ENCODE measurements at places on chromosomes 1 and 21.

GRCh38 chr1:162293073-162293692 lies 83.5 kb downstream of the SPATA46 start:
- H3K4me1 ChIP-seq: no peaks in the 10 kb centered on the region
- H3K27me3 ChIP-seq: peaks cover 79% of the 10 kb centered on the region
- no peak for DNase-seq
- no peak overlapping the region for H3K4me3 ChIP-seq

DNA sequence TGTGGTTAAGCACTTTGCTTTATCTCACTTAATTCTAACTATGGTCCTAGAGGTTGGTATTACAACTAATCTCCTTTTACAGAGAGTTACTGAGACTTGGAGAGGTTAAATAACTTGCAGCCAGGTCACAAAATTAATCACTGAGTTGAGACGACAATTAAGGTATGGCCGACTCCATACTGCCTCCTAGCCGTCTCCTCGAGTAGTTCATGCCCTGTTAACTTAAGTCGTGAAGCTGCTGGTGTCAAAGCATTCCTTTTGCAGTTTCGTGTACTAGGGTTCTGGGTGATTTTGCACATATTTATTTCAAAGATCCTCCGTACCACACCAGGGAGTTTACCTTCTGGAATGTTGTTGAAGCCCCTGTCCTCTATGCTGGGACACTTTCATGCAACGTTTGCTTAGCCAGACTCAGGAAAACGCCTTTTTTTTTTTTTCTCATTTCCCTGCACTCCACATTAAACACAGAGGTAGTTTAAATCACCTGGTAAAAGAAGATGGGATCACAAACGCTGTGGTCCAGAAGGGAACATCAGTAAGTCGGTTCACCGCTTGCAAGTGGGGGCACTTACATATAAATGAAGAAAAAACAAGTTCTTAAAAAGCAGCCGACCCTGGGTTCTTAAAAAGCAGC lies 570 bp upstream of the NEK7 start:
- DNase-seq: peak; percentile 73
- H3K27me3 ChIP-seq: no peaks in the 10 kb centered on the region
- H3K36me3 ChIP-seq: peaks cover 29% of the 10 kb centered on the region
- H3K4me3 ChIP-seq: peak overlapping the region; percentile 96

DNA sequence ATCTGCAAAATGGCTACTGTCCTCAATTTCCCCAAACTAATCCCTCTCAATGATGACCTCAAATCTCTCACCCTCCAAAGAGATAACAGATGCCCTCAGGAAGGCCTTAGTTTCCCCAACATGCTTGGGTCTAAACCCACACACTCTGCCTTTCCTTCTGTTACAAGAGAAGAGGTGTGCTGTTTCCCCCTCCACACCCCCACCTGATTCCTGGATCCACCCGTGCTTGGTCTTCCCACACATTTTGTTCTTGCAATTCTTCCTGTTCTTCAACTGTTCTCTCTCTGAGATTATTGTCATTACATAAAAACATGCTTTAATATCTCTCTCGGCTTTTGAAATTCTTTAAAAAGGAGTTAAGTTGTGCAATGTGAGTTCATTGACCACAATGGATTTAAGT lies 5.7 kb upstream of the CBR3 start:
- peak overlapping the region; percentile 66 for H3K4me3 ChIP-seq
- no peak for DNase-seq
- peaks cover 17% of the 10 kb centered on the region for H3K4me1 ChIP-seq

DNA sequence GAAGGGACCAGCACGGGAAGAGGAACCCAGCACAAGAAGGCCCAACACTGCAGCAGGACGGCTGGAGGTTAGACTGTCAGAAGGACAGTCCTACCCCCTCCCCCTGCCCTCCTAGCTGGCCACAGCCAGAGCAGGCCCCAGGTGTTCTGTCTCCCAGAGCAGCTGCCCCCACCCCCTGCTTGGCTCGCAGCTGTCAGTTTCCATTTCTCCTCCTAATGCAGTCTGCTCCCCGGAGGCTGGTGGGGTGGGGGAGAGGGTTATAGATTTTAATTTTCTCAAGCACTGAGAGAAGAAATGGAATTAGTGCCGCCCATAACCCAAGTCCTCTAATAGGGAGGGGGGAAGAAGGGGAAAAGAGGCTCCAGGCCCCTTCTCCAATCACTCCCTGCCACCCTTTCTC lies 13.0 kb upstream of the PEAR1 start:
- H3K4me3 ChIP-seq: no peak overlapping the region
- peaks cover 46% of the 10 kb centered on the region for H3K27me3 ChIP-seq
- no peak for DNase-seq
- peaks cover 2% of the 10 kb centered on the region for H3K36me3 ChIP-seq
- no peak overlapping the region for H3K27ac ChIP-seq

- H3K4me3 ChIP-seq: no peak overlapping the region
- peaks cover 7% of the 10 kb centered on the region for H3K4me1 ChIP-seq
Observed at GRCh38 chr1:24231701-24232100, 44.6 kb upstream of the IFNLR1 start.

DNA sequence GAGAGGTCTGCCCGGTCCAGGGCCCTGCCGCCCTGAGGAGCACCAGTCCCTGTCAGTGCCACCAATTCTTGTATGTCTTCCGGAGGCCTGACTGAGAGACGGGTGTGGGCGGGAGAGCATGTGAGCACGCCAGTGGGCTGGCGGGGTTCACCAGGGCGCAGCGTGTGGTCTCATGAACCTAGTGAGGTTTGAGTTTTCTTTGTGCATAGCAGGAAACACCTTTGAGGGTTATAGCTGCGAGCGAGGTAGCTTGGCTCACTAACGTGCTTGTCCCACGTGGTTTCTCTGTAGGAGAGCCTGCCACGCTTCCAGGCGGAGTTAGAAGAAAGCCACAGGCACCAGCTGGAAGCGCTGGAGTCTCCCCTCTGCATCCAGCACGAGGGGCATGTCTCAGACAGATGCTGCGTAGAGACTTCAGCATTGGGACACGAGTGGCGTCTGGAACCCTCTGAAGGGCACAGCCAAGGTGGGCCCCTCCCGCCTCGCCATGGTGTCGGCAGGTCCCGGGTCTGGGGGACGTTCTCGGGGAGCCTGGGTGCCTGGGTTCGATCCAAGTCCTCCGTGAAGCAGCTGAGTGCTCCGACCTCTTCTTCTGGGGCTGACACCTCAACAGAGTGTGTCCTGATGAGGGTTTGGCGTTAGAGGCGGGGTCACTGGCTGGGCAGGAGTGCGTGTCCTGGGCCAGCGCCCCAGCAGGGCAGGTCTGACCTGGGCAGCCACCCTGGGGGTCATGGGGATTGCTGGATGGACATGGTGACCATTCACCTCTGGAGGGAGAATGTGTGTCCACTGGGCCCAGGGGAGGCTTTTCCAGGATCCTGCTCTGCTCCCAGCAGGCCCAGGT lies 31.4 kb downstream of the PCNT start:
- H3K27me3 ChIP-seq: no peaks in the 10 kb centered on the region
- peak; percentile 6 for DNase-seq
- no peak overlapping the region for H3K27ac ChIP-seq
- H3K4me1 ChIP-seq: no peaks in the 10 kb centered on the region
- H3K4me3 ChIP-seq: no peak overlapping the region

GRCh38 chr1:59282951-59283350 lies 13.9 kb upstream of the FGGY start:
- H3K36me3 ChIP-seq: no peaks in the 10 kb centered on the region
- no peaks in the 10 kb centered on the region for H3K4me1 ChIP-seq
- H3K4me3 ChIP-seq: no peak overlapping the region
- no peak for DNase-seq

Measured in effector memory CD8-positive, alpha-beta T cell (primary cell).